ENCODE measurements at places on chromosomes 12 and 14. TPM values are rescaled to one million over a fixed set of nuclear protein-coding genes. Genes with fewer than 3 reads are reported as not detected.

GRCh38 chr12:92971859-92972524, 42.9 kb upstream of the EEA1 start:
- no peak for DNase-seq

DNA sequence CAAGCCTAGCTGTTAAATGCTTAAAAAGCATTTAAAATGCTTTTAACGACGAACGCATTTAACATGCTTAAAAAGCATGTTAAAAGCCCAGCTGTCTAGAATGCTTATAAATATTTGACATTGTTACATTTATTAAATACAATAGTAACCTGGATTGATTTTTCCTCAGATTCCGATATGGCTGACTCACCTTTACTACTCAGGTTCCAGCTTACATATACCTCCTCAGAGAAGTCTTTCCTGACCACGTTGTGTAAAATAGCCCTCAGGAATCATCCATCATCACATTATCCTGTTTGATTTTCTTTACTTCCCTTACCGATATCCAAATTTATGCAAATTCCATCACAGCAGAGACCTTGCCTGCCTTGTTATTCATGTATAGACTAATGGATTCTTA, 51.4 kb downstream of the SLC41A2 start:
- no peak for DNase-seq

DNA sequence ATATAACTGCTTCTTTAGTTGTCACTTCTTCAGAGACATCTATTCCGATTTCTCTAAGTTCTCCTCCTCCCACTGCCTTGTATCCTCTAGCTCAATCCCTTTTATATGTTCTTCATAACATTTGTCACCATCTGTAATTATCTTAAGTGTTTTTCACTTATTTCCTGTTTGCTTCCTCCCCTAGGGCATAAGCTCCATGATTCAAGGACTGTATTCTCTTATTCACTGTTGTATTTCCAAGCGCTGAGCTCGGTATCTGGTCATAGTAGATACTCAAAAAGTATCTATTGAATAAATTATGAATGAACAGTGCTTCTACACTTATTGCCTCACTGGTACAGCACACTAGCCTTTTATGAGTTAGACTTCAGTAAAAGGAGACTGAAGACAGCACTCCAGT, 109.0 kb upstream of the TMPO start:
- DNase-seq: no peak

- DNase-seq: no peak
Observed at GRCh38 chr14:96421236-96421635, 29.3 kb downstream of the AK7 start.

GRCh38 chr14:74949859-74950573, 5.4 kb downstream of the PGF start:
- DNase-seq: no peak

GRCh38 chr12:124143726-124144125, 151.2 kb upstream of the RFLNA start:
- no peak for DNase-seq

The EML5 gene
- polyA plus RNA-seq: 1.6 TPM

The KRT80 gene
- 7.0 TPM for polyA plus RNA-seq

The ACOT4 gene
- polyA plus RNA-seq: 0.29 TPM

The SERPINA1 gene
- 0.39 TPM for polyA plus RNA-seq
